Smooth muscle cell of the coronary artery (primary cell): ENCODE measurements at places on chromosomes 3 and 15. TPM values are rescaled to one million over a fixed set of nuclear protein-coding genes. Genes with fewer than 3 reads are reported as not detected.

Gene COL7A1
- total RNA-seq, result 11.2 and 25.3 TPM in 2 replicates

Gene TRA2B
- total RNA-seq, result 149 and 162 TPM in 2 replicates

Gene BFSP2
- total RNA-seq, result not detected in 2 replicates

Gene SLC28A2
- total RNA-seq, result not detected in 2 replicates

Gene TERC
- 8.4 and 61.6 TPM in 2 replicates for total RNA-seq

Gene CHRNA7
- total RNA-seq, result 0.23 and 0.83 TPM in 2 replicates

Gene LRRC31
- total RNA-seq, result not detected in 2 replicates

Gene SI
- not detected in 2 replicates for total RNA-seq

Gene AADAC
- total RNA-seq, result 0.68 and 1.8 TPM in 2 replicates

Gene SNURF
- total RNA-seq, result 141 and 386 TPM in 2 replicates

Gene TMC3
- total RNA-seq, result 13.7 TPM in 1 of 2 replicates, not detected in the other

Gene PRR20G
- total RNA-seq, result not detected in 2 replicates

Gene PLAAT1
- not detected in 2 replicates for total RNA-seq

Gene SLC9C1
- 0.70 and 0.75 TPM in 2 replicates for total RNA-seq

Gene NAALADL2
- 2.0 and 7.8 TPM in 2 replicates for total RNA-seq

Gene DRD3
- total RNA-seq, result not detected in 2 replicates

Gene SERPINI2
- not detected in 2 replicates for total RNA-seq

Gene SLC12A8
- 4.9 and 8.4 TPM in 2 replicates for total RNA-seq

Gene LIPC
- total RNA-seq, result 0.23 and 3.2 TPM in 2 replicates

Gene NR2F2
- total RNA-seq, result 7.8 and 8.5 TPM in 2 replicates

Gene FNDC3B
- total RNA-seq, result 63.2 and 103 TPM in 2 replicates

Gene COL6A5
- total RNA-seq, result 0.12 TPM in 1 of 2 replicates, not detected in the other
